ENCODE measurements at places on chromosomes 1 and 21.

DNA sequence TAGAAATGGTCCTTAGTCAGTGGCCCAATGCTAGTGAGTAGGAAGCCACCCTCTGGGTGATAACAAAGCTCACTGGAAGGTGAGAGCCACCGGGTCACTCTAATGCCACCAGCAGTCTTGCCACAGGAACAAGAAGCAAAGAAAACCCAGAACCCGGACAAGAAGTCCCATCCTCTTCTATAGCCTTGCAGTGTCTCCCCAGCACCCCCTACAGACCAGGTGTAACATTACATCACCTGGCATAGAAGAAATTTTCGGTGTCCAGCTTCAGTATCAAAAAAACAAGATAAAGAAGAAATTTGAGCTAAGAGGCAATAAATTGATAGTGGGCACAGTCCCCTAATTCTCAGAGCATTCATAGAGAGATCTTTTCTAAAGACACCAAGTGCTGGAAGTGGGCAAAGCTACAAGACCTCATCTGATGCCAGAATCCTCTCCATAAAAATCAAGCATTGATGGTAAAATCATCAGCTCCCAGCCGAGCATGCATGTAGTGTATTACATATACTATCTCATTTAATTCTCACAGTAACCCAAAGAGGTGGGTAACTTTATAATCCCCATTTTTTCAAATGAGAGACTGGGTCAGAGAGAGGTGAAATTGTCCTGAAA lies 491.0 kb downstream of the MATN1 start:
- no peak overlapping the region for H3K27ac ChIP-seq
- no peaks in the 10 kb centered on the region for H3K36me3 ChIP-seq
- H3K4me3 ChIP-seq = no peak overlapping the region

DNA sequence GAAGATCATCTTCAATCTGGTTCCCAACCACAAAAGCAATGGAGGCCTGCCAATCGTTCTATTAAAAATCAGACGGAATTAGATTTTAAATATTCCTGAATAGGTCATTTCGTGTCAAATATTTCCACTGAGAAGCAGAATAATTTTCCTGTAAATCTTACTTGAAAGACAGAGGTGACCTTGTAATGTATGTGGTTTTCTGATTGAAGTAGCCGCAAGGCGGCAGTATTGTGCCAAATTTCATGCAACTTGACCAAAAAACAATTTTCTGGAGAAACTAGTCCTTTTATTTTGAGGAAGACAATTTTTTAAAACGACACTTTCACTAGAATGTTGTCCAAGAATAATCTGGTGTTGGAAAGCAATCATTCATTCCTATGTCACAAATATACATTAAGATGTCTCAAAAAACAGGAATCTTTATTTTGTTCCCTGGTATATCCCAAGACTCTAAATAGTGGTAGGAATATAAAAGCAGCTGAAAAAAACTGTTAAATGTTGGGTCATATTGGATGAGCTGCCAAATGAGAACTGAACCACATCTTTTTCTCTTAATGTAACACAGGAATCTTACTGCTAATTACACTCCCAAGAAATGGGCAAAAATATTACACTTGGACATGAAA lies 33.6 kb downstream of the SPAG17 start:
- no peaks in the 10 kb centered on the region for H3K36me3 ChIP-seq
- no peak overlapping the region for H3K4me3 ChIP-seq

GRCh38 chr1:115879977-115880376 lies 39.1 kb upstream of the NHLH2 start:
- no peaks in the 10 kb centered on the region for H3K36me3 ChIP-seq
- no peak overlapping the region for H3K27ac ChIP-seq
- DNase-seq = no peak
- H3K27me3 ChIP-seq = no peaks in the 10 kb centered on the region

- no peaks in the 10 kb centered on the region for H3K36me3 ChIP-seq
- DNase-seq = no peak
- H3K4me1 ChIP-seq = peaks cover 43% of the 10 kb centered on the region
Measured at GRCh38 chr1:69082312-69082711, 485.4 kb upstream of the LRRC7 start.

DNA sequence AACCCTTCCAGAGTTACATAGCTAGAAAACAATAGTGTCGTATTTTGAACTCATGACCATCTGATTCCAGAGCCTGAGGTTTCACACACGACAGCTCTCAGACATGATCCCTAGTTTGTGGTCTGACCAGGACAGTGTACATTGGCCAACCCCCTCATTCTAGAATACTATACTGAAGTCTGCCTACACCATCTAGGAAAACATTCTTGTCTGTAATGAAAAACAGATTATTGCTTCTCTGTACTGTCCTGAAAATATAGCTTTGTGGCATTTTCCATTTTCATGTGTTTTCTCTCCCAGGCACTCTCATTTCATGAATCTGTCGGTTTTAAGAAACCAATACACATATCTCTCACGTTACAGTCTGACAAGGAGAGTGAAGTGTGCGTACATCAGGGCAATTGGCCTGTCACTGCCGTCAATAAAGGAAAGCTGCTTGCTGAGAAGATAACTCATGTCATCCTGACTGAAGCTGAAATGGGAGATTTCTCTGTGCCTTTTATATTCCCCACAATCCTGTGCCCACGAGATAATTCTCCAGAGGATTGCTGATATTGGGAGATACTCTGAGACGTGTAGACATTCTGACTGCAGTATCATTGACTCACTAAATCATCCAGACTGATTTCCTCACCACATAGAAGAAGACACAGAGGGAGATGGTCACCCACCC lies 585.6 kb downstream of the PLPP3 start:
- H3K27me3 ChIP-seq = peaks cover 7% of the 10 kb centered on the region
- DNase-seq = no peak
- peaks cover 5% of the 10 kb centered on the region for H3K4me1 ChIP-seq
- no peak overlapping the region for H3K4me3 ChIP-seq
- H3K27ac ChIP-seq = no peak overlapping the region

GRCh38 chr1:29698033-29698432 lies 461.7 kb downstream of the PTPRU start:
- no peak overlapping the region for H3K4me3 ChIP-seq
- H3K4me1 ChIP-seq = peaks cover 17% of the 10 kb centered on the region
- H3K36me3 ChIP-seq = peaks cover 6% of the 10 kb centered on the region

GRCh38 chr1:226810681-226811080 lies 59.7 kb upstream of the PSEN2 start:
- no peak overlapping the region for H3K27ac ChIP-seq
- H3K27me3 ChIP-seq = peaks cover 25% of the 10 kb centered on the region

GRCh38 chr21:42193131-42193671 lies 25.7 kb upstream of the ABCG1 start:
- no peak overlapping the region for H3K27ac ChIP-seq
- H3K4me1 ChIP-seq = peaks cover 17% of the 10 kb centered on the region
- no peak overlapping the region for H3K4me3 ChIP-seq
- H3K27me3 ChIP-seq = peaks cover 13% of the 10 kb centered on the region
- no peak for DNase-seq
- H3K36me3 ChIP-seq = no peaks in the 10 kb centered on the region

DNA sequence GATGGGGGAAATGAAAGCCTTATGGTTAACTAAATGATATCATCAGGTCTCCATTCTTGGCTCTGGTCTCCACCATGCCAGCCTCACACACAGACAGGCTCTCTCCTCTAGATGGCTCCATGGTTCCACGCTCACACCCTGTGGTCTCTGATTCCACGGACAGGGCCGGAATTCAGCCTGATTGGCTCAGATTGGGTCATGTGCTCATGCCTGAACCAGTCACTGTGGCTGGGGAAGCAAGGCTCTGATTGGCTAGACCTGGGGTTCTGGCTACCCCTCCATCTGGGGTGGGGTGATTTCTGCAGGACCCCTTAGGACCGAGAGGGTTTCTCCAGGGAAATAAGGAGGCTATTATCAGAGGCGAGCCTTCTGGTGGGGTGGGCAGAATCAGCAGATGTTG lies 277.0 kb downstream of the PTPRU start:
- no peaks in the 10 kb centered on the region for H3K36me3 ChIP-seq
- H3K27me3 ChIP-seq = peaks cover 20% of the 10 kb centered on the region
- H3K4me3 ChIP-seq = no peak overlapping the region
- no peak overlapping the region for H3K27ac ChIP-seq
- DNase-seq = peak; percentile 37

DNA sequence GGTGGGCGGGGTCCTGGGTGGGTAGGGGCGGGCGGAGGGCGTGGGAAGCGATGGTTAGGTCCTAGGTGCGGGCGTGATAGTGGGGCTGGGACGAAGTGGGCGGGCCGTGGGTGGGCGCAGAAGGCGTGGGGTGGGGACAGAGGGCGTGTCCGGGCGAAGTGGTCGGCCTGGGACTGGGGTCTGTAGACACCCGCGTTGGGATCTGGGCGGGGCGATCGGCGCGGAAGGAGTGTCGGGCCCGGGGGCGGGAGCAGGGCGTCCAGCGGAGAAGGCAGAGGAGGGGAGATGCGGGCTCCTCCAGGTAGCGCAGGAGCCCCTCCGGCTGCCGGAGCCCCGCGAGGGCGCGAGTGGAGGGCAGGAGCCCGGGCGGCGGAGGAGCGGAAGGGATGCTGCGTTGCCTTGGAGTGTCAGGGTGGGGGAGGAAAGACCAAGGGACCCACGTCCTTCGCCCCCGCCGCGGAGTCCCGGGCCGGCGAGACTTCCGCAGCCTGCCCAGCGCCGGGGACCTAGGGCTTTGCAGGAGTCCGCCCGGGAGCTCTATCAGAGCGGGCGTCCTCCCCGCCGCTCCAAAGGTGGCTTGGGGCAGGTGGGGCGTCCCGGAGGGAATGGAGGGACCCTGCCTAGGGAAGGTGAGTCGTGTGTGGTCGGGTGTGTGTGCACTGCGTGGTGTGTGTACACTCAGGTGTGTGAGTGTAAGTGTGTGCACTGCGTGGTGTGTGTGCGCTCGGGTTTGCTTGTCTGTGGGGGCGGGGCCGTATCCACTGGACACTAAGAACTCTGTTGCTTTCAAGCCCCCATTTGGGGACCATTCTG lies 27.0 kb upstream of the PRSS38 start:
- DNase-seq = peak; percentile 85
- H3K4me3 ChIP-seq = peak overlapping the region; percentile 76
- peaks cover 39% of the 10 kb centered on the region for H3K4me1 ChIP-seq
- no peak overlapping the region for H3K27ac ChIP-seq

DNA sequence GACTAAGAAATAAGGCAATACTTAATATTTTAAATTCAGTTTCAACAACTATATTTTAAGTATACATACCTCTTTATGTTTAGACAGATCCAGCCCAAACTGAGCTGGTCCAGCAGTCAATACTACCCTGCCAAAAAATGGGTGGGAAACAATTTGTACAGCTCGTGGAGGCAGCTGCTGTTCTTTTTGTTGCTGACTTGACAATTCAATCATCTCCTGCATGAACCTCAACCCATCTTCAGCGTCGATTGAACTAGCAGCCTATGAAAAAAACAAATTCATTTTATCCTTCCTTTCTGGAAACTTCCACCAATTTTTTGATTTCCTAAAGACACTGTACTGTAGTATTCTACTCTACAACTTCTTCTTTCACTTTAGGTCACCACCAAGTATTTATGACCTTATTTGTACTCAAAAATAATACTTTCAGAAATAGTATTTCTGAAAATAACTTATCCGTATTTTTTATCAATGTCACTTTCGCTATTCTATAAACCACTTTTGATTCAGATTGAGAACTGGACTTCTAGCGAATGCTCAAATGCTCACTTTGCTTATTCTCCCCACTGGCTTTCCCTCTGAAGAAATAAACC lies 46.5 kb downstream of the EDEM3 start:
- no peak for DNase-seq
- peaks cover 28% of the 10 kb centered on the region for H3K36me3 ChIP-seq
- H3K27me3 ChIP-seq = no peaks in the 10 kb centered on the region
- no peak overlapping the region for H3K4me3 ChIP-seq

GRCh38 chr1:153723687-153724086 lies 4.2 kb upstream of the INTS3 start:
- no peak overlapping the region for H3K4me3 ChIP-seq
- DNase-seq = no peak
- no peak overlapping the region for H3K27ac ChIP-seq
- peaks cover 21% of the 10 kb centered on the region for H3K4me1 ChIP-seq
- no peaks in the 10 kb centered on the region for H3K36me3 ChIP-seq

- peaks cover 34% of the 10 kb centered on the region for H3K4me1 ChIP-seq
- peak; percentile 93 for DNase-seq
- peaks cover 6% of the 10 kb centered on the region for H3K27me3 ChIP-seq
Measured at GRCh38 chr1:23168445-23169194, at the start of gene LUZP1. TSS of gene LUZP1 (minus strand) at chr1:23168856.

GRCh38 chr21:36627242-36627641 lies 71.7 kb upstream of the SIM2 start:
- no peak for DNase-seq
- H3K4me3 ChIP-seq = no peak overlapping the region
- H3K27me3 ChIP-seq = peaks cover 45% of the 10 kb centered on the region
- H3K4me1 ChIP-seq = peaks cover 17% of the 10 kb centered on the region
- H3K36me3 ChIP-seq = no peaks in the 10 kb centered on the region
- no peak overlapping the region for H3K27ac ChIP-seq

DNA sequence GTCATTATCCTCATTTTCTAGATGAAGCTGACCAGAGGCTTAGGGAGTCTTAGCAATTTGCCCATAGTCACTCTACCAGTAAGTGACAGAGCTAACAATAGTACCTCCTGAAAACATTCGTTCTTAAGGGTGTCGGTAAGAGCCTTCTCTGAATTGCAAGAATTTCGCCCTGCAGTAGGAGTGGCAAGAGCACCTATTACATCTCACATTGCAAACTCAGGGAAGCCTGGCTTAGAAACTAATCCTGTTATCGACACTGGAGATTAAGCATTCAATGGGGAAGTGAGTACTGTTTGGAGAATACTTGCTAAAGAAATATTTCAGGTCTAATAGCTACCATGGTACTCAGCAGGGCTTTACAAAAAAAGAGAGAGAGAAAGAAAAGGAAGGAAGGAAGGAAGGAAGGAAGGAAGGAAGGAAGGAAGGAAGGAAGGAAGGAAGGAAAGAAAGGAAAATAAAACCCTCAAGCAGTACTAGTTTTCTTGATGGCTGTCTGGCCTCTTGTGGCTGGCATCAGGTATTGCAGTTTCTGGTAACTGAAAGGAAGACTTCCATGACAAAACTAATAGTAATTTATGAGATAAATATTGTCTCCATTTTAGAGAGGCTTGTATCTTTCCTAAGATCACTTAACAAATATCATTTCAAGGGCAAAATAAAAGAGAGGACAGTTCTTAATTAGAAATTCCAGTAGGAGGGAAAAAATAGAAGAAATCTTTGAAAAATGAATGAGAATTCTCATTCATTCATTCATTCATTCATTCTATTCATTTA lies 10.4 kb downstream of the C1orf226 start:
- no peaks in the 10 kb centered on the region for H3K36me3 ChIP-seq
- H3K27ac ChIP-seq = no peak overlapping the region

DNA sequence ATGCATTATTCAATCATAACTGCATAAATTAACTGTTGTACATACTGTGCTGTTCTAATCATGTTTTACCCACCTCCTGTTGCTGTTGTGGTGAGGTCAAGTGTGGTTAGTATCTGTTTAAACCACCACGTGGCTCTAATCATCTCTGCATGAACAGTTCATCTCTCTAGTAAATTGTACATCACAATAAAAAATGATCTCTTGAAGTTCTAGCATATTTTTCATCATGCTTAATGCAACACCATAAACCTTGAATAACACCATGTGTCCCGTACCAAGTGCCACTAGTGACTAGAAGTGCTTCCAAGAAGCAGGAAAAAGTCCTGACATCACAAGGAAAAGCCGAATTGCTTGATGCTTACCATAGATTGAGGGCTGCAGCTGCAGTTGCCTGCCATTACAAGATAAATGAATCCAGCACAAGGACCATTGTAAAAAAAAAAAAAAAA lies 51.7 kb downstream of the SNRPE start:
- no peak overlapping the region for H3K27ac ChIP-seq
- no peak overlapping the region for H3K4me3 ChIP-seq
- H3K36me3 ChIP-seq = no peaks in the 10 kb centered on the region
- H3K27me3 ChIP-seq = peaks cover 6% of the 10 kb centered on the region
- H3K4me1 ChIP-seq = no peaks in the 10 kb centered on the region

Measured in nephron progenitor cell (in vitro differentiated cells).